ENCODE measurements at places on chromosomes 16 and 17.

- no peak for DNase-seq
Measured at GRCh38 chr17:82172486-82173160, 40.0 kb downstream of the CCDC57 start.

DNA sequence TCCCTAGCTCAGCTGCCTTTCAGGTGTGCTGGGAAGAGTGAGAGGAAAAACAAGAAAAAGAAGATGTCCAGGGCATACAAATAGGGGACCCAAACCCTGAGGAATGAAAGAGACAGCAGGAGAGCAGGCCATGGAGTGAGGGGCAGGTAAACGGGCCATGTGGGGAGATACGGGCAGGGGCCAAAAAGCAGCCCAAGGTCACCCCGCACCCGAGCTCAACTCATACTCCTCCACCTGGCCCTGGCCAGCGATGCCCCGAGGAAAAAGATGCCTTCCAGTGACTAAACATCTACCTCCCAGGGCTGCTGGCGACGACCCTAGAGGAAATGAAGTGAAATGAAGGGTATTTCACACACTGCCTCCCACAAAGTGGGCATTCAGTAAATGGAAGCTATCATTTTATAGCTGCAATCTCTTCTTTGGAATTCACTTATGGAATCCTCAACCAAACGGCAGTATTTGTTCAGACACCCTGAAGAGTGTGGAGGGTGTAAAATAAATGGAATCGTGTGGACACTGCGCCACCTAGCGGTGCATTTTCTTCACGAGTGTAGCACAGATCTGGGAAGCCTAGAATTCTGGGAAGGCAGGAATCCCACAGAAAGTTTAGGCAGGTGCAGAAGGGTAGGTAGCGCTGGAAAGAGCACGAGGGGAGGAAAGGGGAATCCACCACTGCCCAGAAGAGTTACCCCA is 14.9 kb downstream of the ELAC2 start:
- DNase-seq = peak; percentile 59

GRCh38 chr17:45384789-45385262 is 47.8 kb downstream of the ARHGAP27 start:
- no peak for DNase-seq

- DNase-seq = peak; percentile 74
Measured at GRCh38 chr17:48131216-48131824, 23.8 kb downstream of the SNX11 start.

GRCh38 chr17:44120851-44121605 is 2.4 kb downstream of the HDAC5 start:
- DNase-seq = no peak

GRCh38 chr16:14448879-14449278 is 181.2 kb downstream of the PARN start:
- DNase-seq = no peak

DNA sequence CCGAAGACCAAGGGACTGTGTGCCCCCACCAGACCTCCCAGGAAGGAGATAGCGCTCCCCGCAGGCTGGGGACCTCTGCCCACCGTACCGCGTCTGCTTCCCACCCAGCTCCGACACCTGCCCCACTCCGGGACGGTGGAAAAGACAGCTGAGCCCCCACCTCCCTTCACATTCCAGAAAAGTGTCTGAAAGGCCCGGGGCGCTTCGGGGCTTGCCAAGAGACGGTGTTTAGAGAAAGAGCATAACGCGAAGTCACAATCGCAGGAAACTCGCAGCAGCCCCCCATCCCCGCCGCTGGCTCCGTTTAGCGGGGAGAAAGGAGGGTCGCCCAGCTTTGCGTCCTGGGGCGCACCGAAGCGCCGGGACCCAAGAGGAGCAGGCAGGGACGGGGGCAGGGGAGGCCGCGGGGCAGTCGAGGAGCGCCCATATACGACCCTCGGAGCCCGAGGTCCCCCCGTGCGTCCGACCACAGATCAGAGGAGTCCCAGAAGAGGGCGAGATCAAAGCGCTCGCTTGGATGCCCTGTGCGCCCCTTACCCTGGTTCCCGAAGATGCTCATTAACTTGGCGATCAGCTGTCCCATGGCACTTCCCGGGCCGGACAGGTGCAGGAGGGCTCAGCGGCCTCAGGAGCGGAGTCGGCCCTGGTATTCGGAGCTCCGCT is 652 bp downstream of the ARL5C start:
- DNase-seq = no peak

- DNase-seq = no peak
Measured at GRCh38 chr16:49658531-49658930, 197.4 kb downstream of the ZNF423 start.

- DNase-seq = no peak
Measured at GRCh38 chr17:75505640-75506039, 9.7 kb downstream of the CASKIN2 start.

- DNase-seq = no peak
Measured at GRCh38 chr16:89431158-89431584, 59.2 kb downstream of the ANKRD11 start.

- DNase-seq = peak; percentile 62
Measured at GRCh38 chr17:82376042-82376730, 4.6 kb downstream of the UTS2R start.

GRCh38 chr16:76565542-76565941 is 288.3 kb downstream of the CNTNAP4 start:
- no peak for DNase-seq

DNA sequence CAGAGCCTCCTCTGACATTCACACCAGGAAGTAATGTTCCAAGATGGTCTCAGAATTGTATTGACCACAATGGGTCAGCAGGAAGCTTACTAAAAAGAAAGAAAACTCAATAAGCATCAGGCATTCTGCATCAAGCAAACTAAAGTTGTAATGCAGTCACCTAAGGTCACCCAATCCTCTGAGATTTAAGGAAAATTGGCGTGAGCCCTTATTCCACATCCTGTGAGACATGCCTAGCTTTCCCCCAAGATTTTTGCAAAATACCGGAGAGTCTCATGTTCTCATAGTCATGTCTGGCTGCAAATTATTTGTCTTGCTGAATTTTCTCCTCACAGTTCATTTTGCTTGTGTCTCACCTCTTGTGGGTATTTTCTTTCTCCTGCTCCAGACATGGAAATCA is 417.1 kb upstream of the SOX9 start:
- no peak for DNase-seq

DNA sequence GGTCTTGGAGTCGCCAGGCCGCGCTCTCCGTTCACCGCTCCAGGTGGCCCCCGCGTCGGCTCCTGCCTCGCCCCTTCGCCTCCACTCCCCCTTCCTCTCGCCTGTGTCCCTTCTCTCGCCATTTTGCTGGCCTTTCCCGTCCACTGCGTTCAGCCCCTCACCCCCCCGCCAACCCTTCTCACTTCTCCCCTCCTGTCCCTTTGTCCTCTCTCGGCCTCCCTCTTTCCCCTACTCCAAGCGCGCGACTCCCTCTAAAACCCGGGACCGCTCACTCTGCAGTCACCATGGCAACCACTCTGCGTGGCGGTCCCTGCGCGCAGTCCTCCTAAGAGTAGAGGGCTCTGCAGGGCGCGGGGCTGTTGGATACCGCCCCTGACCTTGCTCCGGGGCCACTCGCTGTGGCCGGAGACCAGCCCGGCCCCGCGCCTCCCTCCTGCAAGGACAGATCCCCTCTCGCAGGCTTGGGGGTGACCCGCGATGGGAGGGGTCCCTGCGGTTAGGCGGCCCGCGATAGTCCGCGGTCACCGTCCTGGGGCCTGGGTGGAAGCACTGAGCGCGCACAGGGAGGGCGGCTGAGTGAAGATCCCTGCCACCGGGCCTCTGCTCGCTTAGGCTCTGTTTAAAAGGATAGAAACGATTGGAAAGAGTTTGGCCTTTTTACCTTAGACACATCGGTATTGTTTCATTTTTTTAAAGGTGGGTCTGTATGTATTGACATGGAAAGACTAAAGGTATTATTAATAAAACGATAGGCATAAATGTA is 454 bp downstream of the CCDC40 start:
- peak; percentile 57 for DNase-seq

GRCh38 chr17:61126473-61127249 is 273.0 kb upstream of the TBX2 start:
- DNase-seq = no peak

GRCh38 chr16:48182979-48183537 is 27.3 kb upstream of the ABCC12 start:
- DNase-seq = no peak

- DNase-seq = no peak
Measured at GRCh38 chr16:82628088-82628423, 1.3 kb downstream of the CDH13 start.

- no peak for DNase-seq
Measured at GRCh38 chr16:20114356-20114755, 40.7 kb upstream of the GPR139 start.
